Epithelial cell of proximal tubule (primary cell): ENCODE measurements at places on chromosomes 2 and 18. TPM values are rescaled to one million over a fixed set of nuclear protein-coding genes. Genes with fewer than 3 reads are reported as not detected.

DNA sequence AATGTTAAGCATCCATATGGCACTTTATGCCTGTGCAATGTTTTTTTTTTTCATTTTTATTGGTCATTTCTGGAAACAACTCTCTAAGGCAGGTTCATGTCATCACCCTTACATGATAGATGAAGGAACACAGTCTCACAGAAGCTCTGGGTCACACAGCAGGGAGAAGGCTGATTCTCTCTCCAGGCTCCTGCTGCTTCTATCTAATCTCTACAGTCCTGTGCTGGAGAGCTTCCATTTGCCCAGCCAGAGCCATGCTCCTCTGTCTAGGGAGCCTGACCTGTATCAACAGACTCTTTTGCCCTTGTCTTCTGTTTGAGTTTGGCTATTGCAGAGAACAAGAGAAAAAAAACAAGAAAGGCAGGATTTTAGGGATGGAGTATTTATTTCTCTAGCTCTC, 584.8 kb downstream of the MBD2 start:
- DNase-seq = no peak

DNA sequence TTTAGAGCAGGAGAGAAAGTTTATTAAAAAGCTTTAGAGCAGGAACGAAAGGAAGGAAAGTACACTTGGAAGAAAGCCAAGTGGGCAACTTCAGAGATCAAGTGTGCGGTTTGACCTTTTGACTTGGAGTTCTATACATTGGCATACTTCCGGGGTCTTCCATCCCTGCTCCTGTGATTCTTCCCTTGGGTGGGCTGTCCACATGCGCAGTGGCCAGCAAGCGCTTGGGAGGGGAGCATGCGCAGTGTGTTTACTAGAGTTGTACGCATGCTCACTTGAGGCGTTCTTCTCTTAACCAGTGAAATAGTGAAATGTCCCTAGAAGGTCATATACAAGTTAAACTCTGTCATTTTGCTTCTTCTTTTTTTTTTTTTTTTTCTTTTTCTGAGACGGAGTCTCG, 56.9 kb upstream of the ZNF532 start:
- no peak for DNase-seq

- DNase-seq = no peak
Observed at GRCh38 chr18:54191352-54191751, 33.1 kb downstream of the MBD2 start.

DNA sequence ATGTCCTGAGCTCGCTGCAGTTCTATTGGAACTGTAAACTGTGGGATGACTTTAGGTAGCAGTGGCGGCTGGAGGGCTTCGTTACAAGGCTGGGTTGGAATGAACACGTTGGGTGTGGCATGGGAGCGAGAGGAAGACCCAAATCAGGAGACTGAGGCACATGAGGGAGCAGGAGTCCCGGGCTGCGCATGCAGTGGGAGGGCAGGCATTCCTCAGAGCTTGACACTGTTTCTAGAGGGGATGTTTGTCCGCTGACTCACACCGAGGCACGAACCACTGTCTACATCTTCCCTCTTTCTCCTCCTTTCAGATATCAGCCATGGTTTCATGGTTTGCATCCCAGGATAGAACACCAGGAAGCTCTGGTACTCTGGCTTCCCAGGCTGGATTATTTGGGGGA, 40.6 kb upstream of the LAMA1 start:
- DNase-seq = no peak

GRCh38 chr2:109637749-109638570, 23.8 kb downstream of the SOWAHC start:
- no peak for DNase-seq

DNA sequence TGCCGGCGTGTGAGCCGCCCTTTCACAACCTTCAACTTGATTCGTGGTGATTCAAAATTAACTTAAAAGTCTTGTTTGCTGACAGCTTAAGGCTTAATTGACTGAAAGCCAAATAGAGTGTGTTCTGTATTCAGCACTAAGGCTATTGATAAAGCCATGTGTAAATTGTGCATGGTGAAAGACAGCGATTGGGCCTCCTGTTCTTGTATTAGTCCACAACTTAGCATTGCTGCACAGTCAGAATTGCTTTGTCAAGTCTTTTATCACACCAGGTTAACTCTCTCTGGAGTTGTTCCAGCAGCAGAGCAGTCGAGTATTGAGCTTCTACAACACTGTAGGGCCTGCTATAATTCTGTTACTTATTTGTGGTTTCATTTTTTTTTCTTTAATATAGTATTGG, 210.1 kb downstream of the WDR7 start:
- DNase-seq = no peak

GRCh38 chr2:190209559-190209958, 110.1 kb downstream of the HIBCH start:
- no peak for DNase-seq

Gene PLB1
- 1.2 and 2.1 TPM in 2 replicates for total RNA-seq
